ENCODE measurements at places on chromosomes 3 and 15.

DNA sequence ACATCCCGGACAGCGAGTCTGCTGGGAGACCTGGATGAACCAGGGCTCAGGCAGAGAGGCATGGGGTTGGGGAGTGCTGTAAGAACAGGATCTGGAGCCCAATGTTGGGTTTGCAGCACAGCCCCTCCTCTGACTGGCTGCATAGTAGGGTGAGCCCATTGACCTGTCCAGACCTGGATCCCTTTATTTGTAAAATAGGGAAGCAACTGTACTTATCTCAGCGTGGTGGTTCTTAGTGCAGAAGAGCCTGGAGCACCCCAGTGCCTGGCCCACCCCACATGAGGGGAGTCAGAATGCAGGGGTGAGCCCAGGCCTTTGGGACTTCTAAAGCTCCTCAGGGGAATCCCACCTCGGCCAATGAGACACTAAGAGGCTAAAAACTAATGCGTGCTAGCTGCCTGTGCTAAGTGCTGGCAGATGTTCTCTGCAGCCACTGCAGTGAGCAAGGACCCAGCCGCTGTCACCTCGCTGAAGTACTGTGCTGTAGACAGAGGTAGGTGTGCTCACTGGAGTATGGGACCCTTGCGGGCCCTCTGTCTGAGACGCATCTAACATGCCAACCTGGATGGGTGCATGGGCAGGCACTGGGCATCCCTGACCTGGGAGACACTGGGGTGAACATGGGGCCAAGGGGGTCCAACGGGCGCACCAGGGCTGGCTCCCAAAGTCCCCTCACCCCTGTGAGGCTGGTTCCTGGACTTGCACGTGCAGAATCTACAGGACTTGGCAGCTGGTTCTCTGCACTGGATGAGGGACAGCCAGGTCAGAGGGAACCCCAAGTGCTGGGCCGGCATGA, 95.6 kb downstream of the ATP10A start:
- DNase-seq, result no peak

DNA sequence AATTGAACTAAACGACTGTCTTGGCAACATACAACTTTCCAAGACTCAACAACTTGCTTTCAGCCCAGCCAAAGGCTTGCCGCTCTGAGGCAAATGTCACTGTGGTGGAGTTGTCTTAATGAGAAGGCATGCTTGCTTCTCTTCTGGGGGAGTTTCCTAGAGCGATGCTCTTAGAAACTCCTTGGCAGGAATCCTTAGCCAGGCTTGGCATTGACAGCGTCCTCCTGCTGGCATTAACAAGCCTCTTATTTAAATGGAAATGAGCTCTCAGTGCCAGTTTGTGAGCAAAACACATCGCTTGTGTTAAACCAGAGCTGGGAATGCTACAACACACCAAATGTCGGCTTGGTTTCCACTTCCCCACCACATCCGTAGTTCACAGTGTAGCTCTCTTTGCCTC, 265.5 kb upstream of the TPRG1 start:
- DNase-seq, result no peak

DNA sequence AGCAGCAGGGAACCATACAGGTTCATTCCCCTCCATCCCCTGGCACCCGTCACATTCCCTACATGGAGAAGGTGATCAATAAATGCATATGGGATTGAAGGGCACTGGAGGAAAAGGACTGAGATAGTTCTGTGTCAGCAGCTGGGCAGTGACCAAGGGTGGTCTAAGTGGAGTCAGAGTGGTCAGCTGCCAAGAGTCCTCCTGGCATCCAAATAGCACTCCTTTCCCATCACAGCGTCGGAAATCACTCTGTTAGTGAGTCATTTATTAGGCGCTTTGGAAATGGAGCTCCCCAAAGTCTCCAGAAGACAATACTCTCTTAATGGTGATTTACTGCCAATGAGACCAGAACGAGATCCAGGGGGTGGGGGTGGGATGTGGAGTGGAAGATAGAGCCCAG, 6.8 kb upstream of the TRH start:
- DNase-seq, result no peak

GRCh38 chr3:52507359-52507758, 12.2 kb downstream of the STAB1 start:
- DNase-seq, result no peak

GRCh38 chr15:77033729-77034671, 36.9 kb downstream of the TSPAN3 start:
- DNase-seq, result no peak

- DNase-seq, result no peak
Measured at GRCh38 chr15:94259121-94259751, 27.9 kb downstream of the MCTP2 start.

DNA sequence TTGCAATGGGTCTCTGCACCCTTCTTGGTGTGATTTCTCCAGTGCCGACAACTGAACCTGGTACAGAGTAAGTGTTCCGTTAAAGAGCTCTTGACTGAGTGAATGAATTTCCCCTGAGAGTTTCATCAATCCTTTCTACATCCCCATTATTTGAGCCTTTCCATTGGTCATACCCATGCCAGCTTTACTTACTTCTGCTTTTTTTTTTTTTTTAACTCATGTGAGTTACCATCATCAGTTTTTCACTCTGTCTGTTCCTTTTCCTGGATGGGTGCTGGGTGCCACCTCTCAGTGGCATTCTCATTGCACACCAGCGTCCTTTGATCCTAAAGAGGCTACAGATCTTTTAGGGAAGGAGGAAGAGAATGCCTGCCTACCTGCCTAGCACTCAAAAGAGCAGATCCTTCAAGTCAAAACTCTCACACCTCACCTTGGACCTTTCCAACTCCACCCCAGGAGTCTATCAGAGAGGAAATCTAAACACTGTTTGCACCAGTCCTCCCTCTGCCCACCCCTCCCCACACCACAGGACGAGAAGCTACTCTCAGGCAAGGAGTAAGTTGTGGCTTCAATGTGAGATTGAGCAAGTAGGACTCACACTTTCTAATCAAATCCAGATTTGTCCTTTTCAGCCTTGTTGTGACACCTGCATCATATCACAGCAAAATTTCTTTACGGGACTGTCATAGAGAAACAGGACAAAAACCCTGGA, 13.1 kb upstream of the USP3 start:
- no peak for DNase-seq

DNA sequence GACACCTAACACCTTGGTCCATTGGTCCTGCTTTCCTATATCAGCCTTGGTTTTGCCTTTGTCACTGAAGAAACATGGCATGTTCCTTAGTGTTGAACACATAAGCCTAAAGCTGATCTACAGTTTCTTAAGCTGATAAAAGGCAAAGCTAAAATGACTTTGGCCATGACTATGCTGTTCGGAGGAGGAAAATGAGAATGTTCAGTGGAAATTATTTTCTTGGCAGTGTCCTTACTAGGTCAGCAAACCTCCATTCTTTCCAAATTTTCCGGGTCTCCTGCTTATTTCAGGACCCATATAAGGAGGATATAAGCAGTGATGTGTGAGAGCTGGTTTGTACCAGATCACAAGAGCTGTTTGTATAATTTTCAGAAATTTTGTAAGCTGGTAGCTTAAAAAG, 832.9 kb upstream of the CFAP20DC start:
- DNase-seq, result no peak
